ENCODE measurements at places on chromosomes 1 and 21.

- no peak for DNase-seq
These were observed 521.8 kb downstream of the PTPRU start for GRCh38 chr1:29757866-29758780.

- no peak for DNase-seq
These were observed 12.4 kb upstream of the GPR61 start for GRCh38 chr1:109527098-109527811.

GRCh38 chr1:42941640-42942330, 16.9 kb downstream of the SLC2A1 start:
- DNase-seq: peak; percentile 83

GRCh38 chr1:22676916-22677583, 24.0 kb downstream of the C1QB start:
- DNase-seq: no peak

DNA sequence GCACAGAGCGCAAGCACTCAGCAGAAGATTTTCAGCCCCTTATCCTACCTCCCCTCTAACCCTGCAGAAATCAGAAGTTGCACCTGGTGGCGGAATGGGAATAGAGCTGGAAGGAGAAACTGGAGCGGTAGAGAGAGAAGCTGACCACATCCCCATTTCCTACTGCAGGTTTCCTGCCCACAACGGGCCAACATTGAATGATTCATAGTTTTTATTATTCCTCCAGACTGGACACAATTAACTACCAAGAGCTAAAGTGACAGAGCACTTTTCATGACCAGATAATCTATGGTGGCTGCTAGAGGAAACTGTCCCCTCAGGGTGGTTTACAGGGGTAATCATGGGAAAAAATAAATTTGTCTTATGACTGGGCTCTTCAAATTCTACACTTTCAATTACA, 21.3 kb upstream of the LRRC8D start:
- DNase-seq: no peak

All from sigmoid colon (tissue), 7 donors.